Stimulated activated CD8-positive, alpha-beta memory T cell treated with anti-CD3 and anti-CD28 coated beads, Interleukin-7, amount 100 ng/mL, for 1 hour (primary cell): ENCODE measurements at places on chromosomes 5 and 9.

GRCh38 chr5:152376886-152377285, 28.2 kb downstream of the NMUR2 start:
- DNase-seq, result no peak

GRCh38 chr9:137317718-137318511, 15.8 kb upstream of the NRARP start:
- no peak for DNase-seq

- no peak for DNase-seq
These were observed 66.7 kb downstream of the IL6ST start for GRCh38 chr5:55927861-55928655.

GRCh38 chr5:35233121-35233520, 2.8 kb upstream of the PRLR start:
- no peak for DNase-seq

- no peak for DNase-seq
These were observed 206.4 kb downstream of the ENC1 start for GRCh38 chr5:74433896-74434829.

- no peak for DNase-seq
These were observed 96.8 kb upstream of the NREP start for GRCh38 chr5:111853748-111854147.

DNA sequence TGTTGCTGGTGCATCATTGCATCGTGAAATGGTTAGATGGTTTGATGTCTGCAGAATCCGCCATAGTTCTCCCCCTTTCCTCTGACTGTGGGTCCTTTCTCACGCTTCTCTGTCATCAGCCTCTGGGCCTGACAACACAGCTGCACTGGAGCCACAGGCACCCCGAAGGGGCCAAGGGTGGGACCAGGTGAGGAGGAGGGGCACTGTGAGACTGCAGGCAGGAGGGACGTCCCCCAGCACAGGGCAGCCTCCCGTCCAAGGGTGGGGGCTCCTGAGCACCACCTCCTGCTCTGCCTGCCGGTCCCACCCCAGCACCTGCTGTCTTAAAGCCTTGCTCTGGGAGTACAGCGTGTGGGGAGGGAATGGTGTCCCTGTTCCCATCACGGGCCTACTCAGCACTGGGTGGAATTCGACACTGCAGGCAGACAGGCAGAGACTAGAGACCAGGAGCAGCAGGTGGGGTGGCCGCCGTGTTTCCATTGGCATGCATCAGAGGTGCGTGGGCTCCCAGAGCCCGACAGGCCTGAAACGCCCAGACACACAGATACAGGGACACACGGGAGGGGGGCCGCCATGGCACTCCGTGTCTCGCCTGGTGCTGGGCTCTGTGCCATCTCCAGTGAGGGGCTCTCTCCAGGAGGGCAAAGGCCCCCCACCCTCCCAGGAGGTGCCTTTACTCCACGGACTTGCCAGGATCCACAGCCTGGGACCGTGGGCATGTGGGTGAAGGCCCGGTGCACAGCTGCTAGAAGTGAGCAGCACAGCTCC, 15.0 kb downstream of the CACNA1B start:
- no peak for DNase-seq

- DNase-seq, result no peak
These were observed 280.0 kb upstream of the EFNA5 start for GRCh38 chr5:107950776-107951175.

GRCh38 chr5:1502046-1502736, 21.6 kb downstream of the LPCAT1 start:
- DNase-seq, result no peak

GRCh38 chr5:54095969-54096368, 214.4 kb downstream of the ARL15 start:
- DNase-seq, result no peak

DNA sequence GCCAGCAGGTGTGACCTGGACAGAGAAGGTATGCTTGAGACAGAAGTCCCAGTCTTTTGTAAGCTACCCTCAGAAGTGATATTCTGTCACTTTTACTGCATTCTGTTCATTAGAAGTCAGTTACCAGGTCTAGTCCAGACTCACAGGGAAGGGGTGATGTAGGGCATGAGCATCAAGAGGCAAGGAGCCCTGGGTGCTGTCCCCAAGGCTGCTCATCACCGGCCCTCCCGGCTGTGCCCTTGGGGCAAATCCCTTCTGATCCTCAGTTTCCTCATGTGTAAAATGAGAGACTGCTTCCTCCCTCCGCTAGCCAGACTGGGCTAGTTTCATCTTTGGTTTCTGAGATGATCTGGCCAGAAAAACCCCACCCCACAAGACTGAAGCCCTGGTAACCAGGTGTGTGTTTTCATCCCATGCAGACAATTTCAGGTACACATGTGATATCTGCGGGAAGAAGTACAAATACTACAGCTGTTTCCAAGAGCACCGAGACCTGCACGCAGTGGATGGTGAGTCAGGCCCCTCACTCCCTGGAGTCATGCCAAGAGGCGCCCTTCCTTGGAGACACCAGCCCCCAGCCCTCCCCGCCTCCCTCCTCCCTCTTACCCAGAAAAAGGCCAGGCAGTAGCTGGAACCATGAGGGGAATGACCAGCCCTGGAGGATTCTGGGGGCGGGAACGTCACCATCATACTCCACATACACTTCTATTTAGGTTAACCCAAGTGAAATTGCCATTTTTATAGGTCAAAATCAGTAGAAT, 71.0 kb downstream of the AMBP start:
- no peak for DNase-seq

DNA sequence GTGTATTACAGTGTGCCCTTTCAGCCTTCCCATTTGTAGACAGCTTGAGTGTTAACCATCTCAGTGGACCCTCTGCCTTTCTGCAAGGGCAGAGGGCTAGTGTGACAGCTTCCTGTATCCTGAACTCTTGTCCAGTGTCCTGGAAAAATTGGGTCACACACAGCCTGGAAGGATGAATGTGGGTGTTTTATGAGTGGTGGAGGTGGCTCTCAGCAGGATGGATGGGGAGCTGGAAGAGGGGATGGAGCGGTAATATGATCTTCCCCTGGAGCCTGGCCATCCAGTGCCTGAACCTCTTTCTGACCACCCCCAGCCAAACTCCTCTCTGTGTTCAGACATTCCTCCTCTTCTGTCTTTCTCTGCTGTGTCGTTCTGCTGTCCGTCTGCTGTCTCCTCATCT, 113.0 kb downstream of the KIF4B start:
- no peak for DNase-seq

- DNase-seq, result no peak
These were observed 52.5 kb upstream of the ORM1 start for GRCh38 chr9:114270120-114270975.

DNA sequence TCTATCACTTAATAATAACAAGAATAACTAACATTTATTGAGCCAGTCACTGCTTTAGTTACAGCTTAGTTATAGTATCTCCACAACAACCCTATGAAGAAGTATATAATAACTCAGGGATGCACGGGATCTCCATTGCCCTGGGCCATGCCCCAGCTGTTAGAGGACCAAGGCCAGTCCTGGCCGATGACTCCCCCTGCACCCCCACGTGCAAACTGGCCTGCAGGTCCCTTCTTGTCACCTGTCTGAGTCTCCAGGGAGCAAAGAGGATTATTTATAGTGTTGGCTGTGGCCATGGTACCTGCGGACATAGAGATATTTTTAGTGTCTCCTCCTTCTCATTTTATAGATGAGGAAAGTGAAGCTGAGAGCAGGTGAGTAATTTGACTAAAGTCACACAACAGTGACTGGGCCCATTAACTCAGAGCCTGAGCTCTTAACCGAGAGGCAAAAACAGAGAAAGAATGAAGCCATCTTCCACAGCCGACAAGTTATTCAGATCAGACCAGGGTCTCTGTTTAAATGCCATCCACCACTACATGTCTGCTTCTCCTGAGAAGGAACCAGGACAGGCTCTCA, 94.4 kb downstream of the TMEM215 start:
- DNase-seq, result no peak

DNA sequence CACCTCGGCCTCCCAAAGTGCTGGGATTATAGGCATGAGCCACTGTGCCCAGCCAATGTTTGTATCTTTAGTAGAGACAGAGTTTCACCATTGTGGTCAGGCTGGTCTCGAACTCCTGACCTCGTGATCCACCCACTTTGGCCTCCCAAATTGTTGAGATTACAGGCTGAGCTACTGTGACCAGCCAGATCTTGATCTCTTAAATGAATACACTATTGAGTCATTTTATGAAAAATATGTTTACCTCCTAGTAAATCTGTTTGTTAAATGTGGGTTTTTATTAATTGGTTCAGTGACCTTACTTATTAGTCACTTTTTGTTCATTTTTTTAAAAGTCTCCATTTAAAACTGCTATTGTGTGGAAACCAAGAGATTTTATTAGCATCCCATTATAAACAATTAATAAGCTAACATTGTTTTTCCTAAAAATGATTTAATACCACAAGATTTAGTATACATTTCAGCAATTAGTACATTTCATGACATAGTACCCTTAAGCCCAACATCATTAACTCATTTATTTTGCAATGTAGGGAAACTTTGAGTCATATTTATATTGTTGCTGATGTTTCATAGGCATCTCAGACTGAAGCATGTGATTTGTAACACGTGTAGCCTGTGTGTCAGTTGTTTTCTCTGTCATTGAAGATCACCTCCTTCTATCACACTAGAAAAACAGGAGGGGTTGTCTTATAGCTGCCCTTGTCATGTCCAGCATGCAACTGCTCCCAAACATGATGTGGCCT, 261.2 kb downstream of the TAF11L14 start:
- no peak for DNase-seq

GRCh38 chr5:175701797-175702196, 43.9 kb downstream of the HRH2 start:
- DNase-seq, result no peak

GRCh38 chr5:170256571-170256970, 23.8 kb downstream of the C5orf58 start:
- no peak for DNase-seq

GRCh38 chr9:81575956-81576355, 113.4 kb downstream of the TLE1 start:
- no peak for DNase-seq

GRCh38 chr9:92422611-92423338, 1.5 kb downstream of the OMD start:
- no peak for DNase-seq

DNA sequence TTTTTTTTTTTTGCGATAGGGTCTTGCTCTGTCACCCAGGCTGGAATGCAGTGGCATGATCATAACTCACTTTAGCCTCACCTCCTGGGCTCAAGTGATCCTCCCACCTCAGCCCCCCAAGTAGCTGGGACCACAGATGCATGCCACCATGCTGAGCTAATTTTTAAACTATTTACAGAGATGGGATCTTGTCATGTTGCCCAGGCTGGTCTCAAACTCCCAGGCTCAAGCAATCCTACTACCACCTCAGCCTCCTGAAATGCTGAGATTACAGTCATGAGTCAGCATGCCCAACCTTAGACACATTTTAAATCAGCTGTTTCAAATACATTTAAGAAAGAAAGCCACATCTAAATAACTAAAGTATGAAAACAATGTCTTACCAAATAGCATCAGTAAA, 439.0 kb downstream of the EBF1 start:
- no peak for DNase-seq

DNA sequence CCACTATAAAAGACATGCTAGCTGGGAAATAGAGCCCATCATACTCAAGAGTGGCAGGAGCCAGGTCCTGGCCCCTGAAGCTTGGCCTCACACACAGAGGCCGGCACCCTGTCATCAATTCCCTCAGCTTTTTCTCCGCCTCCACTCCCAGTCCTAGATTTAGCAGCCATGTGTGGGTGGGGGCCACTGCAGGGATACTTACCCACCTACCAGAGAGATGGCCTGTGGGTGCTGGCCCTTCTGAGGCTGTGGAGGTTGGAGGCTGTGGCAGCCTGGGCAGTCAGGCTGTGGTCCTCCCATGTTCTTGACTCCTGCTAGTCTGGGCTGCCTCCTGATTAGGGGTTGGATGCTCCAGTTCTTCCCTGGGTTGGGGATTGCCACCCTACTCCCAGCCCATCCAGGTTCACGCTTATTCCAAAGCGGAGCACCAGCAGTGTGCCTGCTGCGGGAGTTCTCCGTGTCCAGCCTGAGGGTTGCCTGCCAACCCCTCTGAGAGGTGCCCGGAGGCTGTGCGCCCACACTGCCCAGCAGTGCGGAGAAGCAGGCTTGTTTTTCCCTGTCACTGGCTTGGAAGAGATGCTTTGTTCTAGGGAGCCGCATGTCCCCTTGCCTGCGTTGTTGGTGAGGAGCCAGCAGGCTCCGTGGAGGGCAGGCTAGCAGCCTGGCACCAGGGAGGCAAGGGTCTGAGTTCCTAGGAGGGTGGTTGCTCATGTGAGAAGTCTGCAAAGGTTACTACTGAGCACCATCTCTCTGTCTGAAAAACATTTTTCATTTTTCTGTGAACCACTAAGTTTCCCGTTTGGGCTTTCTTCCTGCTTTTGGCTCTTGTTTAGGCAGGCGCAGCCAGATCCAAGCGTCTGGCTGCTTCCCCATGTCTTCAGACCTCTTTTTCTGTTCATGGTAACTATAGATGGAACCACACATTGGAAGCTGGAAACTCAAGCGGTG, 7.5 kb downstream of the SLC22A5 start:
- no peak for DNase-seq

- DNase-seq, result no peak
These were observed 29.5 kb downstream of the MRPS27 start for GRCh38 chr5:72290356-72291133.

DNA sequence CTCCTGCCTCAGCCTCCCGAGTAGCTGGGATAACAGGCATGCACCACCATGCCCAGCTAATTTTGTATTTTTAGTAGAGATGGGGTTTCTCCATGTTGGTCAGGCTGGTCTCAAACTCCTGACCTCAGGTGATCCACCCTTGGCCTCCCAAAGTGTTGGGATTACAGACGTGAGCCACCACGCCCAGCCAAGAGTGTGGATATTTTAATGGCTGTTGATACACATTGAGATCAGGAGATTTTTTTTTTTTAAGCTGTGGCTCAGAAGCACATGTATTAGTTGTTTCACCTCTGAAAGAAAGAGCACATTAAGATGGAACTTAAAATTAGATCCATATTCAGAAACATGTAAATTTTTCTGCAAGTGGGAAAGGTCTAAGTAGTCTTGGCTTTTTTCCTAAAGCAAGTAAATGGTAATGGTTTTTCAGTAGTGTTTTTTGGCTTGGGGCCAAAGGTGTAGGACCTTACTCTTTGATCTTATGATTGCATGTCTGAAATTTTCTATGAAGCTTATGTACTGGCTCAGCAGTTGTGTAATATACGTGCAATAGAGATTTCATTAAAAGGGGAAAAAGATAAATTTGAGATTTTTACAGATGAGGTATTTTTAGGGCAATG, 9.9 kb downstream of the RBM27 start:
- DNase-seq, result no peak

DNA sequence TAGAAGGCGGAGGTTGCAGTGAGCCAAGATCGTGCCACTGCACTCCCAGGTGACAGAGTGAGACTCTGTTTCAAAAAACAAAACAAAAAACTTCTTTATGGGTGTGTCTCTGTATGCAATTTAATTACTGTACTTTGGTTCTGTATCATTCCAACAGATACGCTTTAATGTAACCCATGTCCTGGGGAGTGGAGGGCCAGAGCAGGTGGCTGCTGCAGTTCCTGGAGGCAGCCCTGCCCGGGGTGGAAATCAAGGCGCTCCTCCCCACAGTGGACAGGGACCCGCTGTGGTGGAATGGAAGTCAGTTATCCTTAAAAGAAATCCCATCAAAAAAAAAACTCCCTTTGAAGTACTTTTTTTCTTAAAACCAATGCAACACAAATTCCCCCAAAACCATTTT, 1.9 kb downstream of the DAP start:
- no peak for DNase-seq
